T-cell (primary cell): ENCODE measurements at places on chromosomes 6 and 20. TPM values are rescaled to one million over a fixed set of nuclear protein-coding genes. Genes with fewer than 3 reads are reported as not detected.
A peak's percentile ranks its signal among the peaks of the same experiment; 100 is the strongest.

GRCh38 chr6:48036316-48036715 is 74.7 kb downstream of the PTCHD4 start:
- no peaks in the 10 kb centered on the region for H3K36me3 ChIP-seq
- no peak for DNase-seq
- H3K4me1 ChIP-seq, result no peaks in the 10 kb centered on the region
- H3K27ac ChIP-seq, result no peak overlapping the region
- no peak overlapping the region for H3K4me3 ChIP-seq
- H3K27me3 ChIP-seq, result no peaks in the 10 kb centered on the region

The PI16 gene
- 7.8 TPM for total RNA-seq

- no peaks in the 10 kb centered on the region for H3K27me3 ChIP-seq
- no peak for DNase-seq
- H3K27ac ChIP-seq, result no peak overlapping the region
- no peaks in the 10 kb centered on the region for H3K4me1 ChIP-seq
These were observed 159.1 kb downstream of the TFAP2C start for GRCh38 chr20:56788041-56788670.

The DHX35 gene
- total RNA-seq, result 11.5 TPM

GRCh38 chr6:116431964-116432595 is 29.1 kb upstream of the CALHM6 start:
- no peaks in the 10 kb centered on the region for H3K27me3 ChIP-seq
- H3K27ac ChIP-seq, result no peak overlapping the region
- no peak for DNase-seq
- H3K4me3 ChIP-seq, result no peak overlapping the region
- H3K36me3 ChIP-seq, result peaks cover 3% of the 10 kb centered on the region

GRCh38 chr20:44097521-44098255 is 89.3 kb downstream of the JPH2 start:
- H3K27ac ChIP-seq, result no peak overlapping the region
- H3K36me3 ChIP-seq, result no peaks in the 10 kb centered on the region
- H3K4me1 ChIP-seq, result no peaks in the 10 kb centered on the region

DNA sequence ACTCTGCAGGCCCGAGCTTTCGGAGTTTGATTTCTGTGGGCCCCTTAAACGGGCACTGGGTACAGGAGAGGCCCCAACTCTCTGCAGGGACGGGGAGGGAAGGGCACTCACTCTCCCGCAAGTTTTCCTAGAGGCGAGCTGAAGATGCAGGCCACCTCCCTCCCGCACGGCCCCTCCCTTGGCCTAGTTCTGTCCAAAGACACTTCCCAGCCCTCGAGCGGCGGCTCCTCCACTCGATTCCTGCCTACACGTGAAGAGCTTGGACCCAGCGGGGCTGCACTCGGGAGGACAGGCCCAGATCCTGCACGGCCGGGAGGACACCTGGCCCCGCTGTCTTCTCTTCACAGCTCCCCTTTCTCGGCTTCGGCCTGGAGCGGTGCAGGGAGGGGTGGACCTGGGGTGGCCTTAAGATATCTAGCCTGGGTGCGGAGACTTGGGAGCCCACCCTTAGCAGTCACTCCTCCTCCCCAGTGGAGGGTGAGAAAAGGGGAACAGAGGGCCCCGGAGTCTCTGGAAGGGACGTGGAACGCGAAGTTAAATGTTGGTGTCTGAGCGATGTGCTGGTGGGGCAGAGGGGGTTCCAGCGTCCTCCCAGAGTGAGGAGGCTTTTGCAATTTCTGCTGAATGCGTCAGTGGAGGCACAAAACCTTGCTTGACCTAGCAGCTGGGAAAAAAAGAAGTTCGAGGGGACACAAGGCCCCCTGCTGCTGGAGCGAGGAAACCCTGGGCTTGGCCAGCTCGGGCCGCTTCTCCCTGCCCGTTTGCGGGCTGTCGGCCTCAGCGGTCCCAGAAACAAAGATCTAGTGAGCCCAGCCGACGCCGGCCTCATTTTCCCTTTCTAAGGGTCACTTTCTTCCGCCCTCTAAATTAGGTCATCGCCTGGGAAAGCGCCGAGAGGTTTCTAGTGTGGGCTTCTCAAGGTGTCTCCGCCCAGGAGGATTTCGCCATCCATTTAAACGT is 4.9 kb downstream of the OLIG3 start:
- DNase-seq, result no peak
- H3K36me3 ChIP-seq, result no peaks in the 10 kb centered on the region
- H3K4me1 ChIP-seq, result peaks cover 46% of the 10 kb centered on the region
- peak overlapping the region; percentile 75 for H3K4me3 ChIP-seq
- H3K27ac ChIP-seq, result no peak overlapping the region

- H3K27me3 ChIP-seq, result no peaks in the 10 kb centered on the region
- peak overlapping the region; percentile 47 for H3K27ac ChIP-seq
- DNase-seq, result no peak
- H3K4me3 ChIP-seq, result no peak overlapping the region
- no peaks in the 10 kb centered on the region for H3K36me3 ChIP-seq
- H3K4me1 ChIP-seq, result no peaks in the 10 kb centered on the region
These were observed 12.8 kb upstream of the DNAAF9 start for GRCh38 chr20:3420211-3420707.
